ENCODE measurements at places on chromosomes 5 and 9.
A peak's percentile ranks its signal among the peaks of the same experiment; 100 is the strongest.

DNA sequence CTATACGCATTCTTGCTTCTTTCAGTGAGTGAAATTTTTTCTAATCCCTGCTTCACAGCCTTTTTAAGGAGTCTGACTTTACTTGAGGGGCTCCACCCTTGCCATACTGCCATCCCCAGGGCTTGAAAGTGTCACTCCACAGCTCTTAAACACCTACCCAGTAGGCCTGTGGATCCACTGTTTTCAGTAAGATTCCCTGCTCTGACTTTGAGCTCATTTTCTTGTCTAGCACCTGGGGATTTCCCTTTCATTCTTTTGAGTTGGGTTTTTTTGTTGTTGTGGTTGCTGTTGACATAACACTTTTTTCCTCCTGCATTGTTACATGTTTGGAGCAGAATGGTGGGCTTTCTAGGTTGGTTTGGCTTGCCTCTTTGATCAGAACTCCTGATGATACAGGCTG is 23.6 kb downstream of the SREK1IP1 start:
- no peak for DNase-seq

DNA sequence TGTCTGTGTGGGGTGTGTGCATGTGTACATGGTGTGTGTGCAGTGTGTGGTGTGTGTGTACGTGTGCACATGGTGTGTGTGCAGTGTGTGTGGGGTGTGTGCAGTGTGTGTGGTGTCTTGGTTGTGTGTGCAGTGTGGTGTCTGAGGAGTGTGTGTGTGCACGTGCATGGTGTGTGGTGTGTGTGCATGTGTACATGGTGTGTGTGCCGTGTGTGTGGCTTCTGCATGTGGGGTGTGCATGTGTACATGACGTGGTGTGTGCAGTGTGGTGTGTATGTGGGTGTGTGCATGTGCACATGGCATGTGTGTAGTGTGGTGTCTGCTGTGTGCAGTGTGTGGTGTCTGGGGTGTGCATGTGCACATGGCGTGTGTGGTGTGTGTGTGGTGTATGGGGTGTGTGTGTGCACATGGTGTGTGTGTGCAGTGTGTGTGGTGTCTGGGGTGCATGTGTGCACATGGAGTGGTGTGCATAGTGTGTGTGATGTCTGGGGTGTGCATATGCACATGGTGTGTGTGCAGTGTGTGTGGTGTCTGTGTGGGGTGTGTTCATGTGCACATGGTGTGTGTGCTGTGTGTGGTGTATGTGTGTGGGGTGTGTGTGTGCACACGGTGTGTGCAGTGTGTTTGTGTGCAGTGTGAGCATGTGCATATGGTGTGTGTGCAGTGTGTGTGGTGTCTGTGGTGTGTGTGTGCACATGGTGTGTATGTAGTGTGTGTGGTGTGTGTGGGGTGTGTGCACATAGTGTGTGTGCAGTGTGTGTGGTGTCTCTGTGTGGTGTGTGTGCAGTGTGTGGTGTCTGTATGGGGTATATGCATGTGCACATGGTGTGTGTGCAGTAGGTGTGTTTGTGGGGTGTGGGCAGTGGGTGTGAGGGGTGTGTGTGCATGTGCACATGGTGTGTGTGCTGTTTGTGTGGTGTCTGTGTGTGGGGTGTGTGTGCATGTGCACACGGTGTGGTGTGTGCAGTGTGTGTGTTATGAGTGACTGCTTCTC is 40.6 kb upstream of the ZNG1F start:
- DNase-seq, result no peak

DNA sequence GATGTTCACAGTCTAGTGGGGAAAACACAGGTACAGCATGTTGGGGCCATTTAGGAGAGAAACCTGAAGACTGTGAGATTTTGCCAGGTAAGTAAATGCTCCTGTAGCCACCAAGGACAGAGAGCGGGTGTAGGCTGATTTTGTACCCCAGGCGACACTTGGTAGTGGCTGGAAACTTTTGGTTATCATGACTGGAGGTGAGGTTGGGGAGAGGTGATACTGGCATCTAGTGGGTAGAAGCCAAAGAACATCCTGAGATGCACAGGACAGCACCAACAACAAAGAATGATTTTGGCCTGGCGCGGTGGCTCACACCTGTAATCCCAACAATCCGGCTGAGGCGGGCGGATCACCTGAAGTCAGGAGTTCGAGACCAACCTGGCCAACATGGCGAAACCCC is 38.8 kb upstream of the PWWP2A start:
- DNase-seq, result no peak

- no peak for DNase-seq
These were observed 25.4 kb upstream of the ANXA6 start for GRCh38 chr5:151182976-151183375.

- DNase-seq, result no peak
These were observed 9.4 kb upstream of the TENT2 start for GRCh38 chr5:79602889-79603288.

DNA sequence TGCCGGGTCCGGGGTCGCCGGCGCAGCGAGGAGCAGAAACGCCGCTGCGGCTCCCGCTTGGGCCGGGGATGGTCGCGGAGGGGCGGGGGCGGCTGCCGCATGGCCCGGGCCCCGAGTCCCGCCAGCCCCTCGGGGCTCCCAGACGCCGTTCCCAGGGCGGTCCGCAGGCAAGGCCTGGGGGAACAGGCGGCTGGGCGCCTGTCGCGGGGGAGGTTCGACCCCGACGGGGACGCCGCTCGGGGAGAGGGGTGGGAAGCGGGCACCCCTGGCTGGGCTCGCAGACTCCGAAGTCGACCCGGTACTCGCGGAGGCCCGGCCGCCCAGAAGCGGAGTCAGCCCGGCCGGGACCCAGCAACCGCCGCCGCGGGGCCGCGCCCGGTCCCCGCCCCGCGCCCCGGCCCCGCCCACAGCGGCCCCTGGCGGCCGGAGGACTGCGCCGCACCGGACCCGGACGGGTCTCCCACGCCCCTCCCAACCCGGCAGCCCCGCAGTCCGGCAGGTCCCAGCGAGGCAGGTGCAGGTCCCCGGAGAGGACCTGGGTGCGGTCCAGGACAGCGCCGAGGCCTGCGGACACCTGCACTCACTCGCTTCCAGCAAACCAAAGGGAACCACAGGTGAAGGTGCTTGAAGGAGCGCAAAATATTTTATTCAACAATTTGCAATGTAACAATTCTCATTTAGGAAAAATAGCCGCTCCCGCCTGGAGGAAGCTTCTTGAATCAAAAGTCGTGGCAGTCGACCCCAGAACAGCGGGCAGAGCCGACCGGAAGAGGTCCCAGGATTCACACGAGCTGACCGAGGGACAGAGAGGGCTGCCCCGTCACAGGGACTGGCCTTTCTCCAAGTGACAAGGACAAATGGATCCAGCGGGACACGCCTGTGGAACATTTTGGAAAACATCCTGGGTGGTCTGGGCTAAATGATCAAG is at the start of gene INPP5E:
TSS of gene INPP5E (minus strand) at position 365 of the 928 bp plus-strand sequence. CDS start 426 bp downstream, outside the sequence.
- no peak for DNase-seq

DNA sequence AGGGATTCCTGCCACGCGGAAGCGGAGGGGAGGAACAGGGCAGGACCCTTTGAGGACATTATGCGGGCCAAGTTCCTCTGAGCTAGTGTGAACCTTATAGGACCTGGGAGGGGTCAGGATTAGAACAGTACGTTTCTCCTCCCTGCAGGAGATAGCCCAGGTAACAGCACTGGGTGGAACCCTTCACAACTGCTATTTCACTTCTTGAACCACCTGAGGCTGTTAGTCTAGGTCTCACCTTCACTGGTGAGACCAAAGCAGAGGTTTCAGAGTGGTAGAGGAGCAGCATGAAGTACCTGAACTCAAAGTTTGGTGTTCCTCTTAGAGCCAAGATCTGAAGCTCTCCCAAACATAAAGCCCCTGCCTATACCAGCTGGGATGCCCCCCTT is 832 bp downstream of the EIF4EBP3 start:
- DNase-seq, result no peak

GRCh38 chr5:39808656-39809055 is 383.9 kb upstream of the DAB2 start:
- DNase-seq, result no peak

DNA sequence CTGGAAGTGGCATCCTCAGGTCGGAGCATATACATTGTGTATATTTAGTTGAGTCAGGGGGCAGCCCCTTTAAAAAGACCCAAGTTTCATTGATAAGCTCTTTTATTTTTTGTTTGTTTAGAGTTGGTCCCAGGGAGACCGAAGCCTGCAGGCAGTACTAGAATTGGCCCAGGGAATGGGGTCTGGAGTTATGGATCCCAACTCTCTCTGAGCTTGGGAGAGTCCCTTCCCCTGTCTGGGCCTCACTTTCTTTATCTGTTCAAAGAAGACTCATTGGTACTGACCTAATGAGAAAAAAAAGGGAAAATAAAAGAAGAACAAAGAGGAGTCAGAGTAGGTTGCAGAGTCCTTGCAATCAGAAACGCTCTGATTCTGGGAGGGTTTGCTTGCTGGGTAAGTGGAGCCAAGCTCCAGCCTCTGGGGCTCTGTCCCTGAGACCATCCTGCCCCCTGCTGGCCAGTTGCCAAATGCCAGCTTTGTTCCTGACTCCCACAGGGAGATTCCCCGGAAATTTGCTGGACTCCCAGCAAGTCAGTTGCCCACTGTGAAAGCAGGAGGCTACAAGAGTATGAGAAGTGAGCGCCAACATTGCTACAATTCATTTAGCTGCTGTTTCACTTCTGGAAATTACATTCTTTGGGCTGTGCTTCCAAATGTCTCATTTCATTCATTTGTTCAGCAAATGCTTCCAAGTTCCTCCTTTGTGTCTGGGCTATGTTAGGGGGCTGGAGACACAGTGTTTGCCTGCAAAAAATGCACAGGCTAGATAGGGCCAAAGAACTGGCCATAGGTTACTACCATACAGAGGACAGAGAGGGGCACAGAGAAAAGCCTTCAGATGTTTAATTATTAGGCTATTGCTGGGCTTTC is 156.2 kb downstream of the MELK start:
- DNase-seq, result peak; percentile 52

GRCh38 chr9:30722065-30722464 is 1662.4 kb upstream of the ACO1 start:
- no peak for DNase-seq
